Activated T-cell treated with anti-CD3 and anti-CD28 coated beads, Interleukin-2, amount 50 U/mL, for 4 hours (primary cell): ENCODE measurements at places on chromosomes 7 and 10. TPM values are rescaled to one million over a fixed set of nuclear protein-coding genes. Genes with fewer than 3 reads are reported as not detected.

GRCh38 chr10:69439350-69439739 lies 11.9 kb upstream of the TSPAN15 start:
- no peak for DNase-seq

DNA sequence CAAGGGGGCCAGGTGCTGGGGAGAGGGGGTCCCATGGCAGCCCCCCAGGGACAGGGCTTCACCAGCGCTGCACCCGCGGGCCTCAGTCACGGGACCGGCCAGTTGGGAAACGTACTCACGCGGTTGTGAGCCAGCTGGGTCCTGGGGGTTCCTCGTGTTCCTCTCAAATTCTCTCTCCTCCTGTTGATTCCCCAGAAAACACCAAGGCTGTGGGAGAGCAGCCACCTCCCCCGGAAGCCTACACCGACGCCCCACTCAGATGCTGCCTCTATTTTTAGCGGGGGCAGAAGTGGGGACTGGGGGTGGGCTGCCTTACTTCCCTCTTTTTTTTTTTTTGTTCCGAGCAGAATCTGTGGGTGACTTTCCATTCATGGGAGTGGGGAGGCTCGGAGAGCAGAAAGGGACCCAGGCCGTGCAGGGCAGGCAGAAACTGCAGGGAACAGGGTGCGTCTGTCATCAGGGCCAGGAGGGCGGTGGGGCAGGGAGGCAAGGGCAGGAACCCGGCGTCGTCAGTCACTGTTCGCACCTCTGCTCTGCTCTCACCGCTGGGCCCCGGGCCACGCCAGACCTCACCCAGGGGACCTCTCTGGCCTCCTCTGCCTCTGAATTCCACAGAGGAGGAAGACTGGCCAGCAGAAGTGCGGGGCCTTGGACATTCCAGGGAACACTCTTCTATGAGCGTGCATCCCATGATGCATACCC lies 63.1 kb downstream of the CARD11 start:
- no peak for DNase-seq

HIF1AN gene
- 42.8 TPM for total RNA-seq

CH25H gene
- 0.61 TPM for total RNA-seq

DNA sequence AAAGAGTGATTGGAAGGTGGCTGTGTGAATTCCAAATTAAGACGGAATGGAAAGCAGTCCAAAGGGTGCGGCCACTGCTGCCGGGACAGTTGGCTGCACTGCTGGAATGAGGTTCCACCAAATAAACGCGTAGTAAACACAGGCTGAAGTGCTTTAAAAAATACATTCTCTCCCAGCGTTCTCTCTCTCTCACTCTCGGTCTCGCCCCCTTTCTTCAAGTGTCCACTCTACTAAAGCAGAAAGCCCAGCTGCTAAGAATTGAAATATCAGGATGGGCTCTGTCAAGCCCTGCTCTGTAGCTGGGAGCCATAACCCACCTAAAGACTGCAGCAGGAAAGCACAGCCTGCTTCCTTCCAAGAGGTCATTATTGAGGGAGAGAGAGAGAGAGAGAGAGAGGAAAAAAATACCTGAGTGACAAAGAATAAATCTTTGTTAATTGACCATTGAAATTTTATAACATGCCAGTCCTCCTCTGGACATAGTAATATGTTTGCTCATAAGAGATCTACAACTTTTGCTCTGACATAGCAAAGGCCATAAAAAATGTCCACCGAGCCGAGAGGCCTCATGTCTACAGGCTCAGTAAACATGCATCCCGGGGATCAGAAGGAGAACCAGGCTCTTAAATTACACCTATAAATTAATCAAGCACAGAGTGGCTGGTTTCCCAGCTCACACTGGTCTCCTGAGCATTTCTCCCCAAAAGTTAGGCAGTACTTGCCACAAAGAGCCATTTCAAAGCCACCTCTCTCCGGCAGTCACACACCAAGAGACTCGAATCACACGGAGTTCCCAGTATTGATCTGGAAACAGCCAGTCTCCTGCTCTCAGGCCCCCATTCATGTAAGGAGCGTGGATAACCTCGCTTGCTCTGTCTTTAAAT lies 72.8 kb downstream of the FGFR2 start:
- DNase-seq = no peak

TAS2R16 gene
- total RNA-seq = not detected

MRLN gene
- not detected for total RNA-seq

DOCK4 gene
- 1.1 TPM for total RNA-seq

DNA sequence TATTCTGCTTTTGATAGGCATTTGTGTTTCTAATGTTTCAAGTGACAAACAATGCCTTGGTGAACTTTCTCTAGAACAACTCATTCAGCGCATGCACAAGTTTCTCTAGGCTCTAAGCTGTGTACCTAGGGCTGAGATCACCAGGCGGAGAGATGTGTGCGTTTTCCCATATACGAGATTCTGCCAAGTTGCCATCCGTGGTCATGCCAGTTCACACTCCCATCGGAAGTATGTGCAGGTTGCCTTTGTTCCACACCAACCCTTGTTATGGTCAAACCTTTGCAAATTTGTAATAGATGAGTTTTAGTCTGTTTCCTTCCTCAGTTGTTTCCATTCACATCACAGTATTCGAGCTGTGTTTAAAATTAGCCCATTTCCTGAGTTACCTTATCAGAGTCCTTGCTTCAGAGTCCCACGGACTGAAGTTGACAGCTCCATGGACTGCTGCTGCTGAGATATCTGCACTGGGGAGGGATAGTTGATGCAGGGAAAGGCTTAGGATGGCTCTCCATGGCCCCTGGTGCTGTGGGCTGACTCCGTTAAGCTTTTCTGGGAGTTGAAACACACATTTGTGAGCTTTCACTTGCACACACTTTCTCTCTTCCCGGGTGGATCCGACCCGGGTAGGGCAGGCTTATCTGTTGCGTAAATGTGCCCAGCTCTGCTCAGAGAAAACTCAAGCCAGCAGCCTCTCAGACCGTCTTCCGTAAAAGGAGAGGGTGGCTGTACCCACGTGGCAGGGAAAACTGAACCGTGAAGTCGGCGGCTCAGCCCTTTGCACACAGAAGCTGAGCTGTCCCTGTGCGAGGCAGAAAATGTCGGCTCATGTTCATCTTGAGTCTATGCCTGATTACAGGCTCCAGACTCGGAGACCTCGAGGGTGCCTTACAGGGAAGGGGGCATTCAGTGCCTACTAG lies 49.4 kb downstream of the HK1 start:
- DNase-seq = peak; percentile 42
